Activated T-cell treated with anti-CD3 and anti-CD28 coated beads for 1 hour (primary cell): ENCODE measurements at places on chromosomes 7 and 10.

DNA sequence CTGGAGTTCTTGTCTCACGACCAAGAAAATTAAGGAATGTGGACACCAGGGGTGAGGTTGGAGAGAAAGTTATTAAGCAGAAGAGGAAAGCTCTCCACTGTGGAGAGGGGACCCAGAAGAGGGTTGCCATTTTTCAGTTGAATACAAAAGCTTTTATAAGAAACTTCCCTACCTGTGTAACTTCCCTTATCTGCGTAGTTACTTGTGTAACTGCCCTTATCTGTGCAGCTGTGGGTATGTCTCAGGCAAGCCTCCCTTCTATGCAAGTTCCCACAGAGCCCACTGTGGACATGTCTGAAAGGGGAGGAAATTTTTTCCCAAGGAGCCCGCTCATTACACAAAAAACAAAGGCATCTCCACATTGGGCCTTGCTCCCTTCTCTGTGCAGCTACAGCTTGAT is 94.9 kb downstream of the SVOPL start:
- no peak for DNase-seq

DNA sequence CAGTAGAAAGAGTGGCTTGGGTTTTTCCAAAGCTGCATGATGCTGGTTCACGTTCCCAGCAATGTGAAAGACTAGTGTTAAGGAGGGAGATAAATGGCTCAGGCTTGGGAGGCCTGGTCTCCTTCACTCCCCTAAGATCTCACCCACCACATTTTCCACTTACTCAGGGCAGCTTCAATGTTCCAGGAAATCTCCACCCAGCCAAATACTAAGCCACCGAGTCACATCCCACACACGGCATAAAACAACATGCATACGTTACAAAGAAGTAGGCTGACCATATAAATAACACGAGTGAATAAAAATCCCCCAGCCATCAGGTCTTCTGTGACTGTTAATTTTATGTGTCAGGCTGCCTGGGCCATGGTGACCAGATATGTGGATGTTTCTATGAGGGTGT is 303.5 kb downstream of the SFMBT2 start:
- no peak for DNase-seq

GRCh38 chr7:742791-743190 is 15.7 kb upstream of the PRKAR1B start:
- DNase-seq: no peak

- DNase-seq: no peak
Measured at GRCh38 chr7:12872487-12872886, 185.1 kb downstream of the ARL4A start.

DNA sequence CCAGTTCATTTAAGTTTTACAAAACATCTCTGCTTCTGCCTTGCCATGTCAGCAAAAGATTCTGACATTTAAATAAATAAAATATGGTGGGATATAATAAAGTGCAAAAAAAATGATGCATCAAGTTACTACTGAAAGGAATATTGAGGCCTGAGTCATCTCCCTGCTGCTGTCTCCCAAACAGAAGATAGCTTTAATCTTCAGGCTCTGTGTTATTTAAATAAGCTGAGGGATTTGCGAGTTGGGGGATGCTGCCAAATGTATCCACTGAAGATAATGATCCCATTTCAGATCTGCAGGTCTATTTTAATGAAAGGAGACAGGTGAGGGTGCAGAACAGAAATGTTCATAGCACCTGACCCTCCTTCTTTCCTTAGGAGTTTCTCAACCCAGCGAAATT is 720.8 kb downstream of the AUTS2 start:
- no peak for DNase-seq

DNA sequence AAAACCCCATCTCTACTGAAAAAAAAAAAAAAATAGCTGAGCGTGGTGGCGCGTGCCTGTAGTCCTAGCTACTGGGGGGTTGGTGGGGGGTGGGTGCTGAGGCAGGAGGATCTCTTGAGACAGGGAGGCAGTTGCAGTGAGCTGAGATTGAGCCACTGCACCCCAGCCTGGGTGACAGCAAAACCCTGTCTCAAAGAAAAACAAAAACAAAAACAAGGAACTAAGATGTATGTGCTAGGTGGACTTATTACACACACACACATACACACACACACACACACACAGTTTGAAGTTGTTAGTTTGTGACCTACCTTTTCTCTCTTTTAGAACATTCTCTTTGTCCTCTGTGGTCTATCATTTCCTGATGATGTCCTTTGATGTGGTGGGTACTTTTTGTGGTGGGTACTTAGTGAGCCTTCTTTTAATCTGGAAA is 53.5 kb downstream of the EXOC6 start:
- DNase-seq: no peak

DNA sequence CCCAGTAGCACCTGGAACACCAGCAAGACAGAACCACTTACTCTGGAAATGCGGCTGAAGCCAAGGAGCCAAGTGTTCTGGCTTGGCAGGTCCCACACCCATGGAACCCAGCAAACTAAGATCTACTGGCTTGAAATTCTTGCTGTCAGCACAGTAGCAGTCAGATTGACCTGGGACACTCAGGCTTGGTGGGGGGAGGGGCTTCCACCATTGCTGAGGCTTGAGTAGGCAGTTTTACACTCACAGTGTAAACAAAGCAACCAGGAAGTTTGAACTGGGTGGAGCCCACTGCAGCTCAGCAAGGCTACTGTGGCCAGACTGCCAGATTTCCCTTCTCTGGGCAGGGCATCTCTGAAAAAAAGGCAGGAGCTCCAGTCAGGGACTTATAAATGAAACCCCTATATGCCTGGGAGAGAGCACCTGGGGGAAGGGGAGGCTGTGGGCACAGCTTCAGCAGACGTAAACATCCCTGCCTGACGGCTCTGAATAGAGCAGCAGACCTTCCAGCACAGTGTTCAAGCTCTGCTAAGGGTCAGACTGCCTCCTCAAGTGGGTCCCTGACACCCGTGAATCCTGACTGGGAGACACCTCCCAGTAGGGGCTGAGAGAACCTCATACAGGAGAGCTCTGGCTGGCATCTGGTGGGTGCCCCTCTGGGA is 121.2 kb downstream of the MTERF1 start:
- no peak for DNase-seq

GRCh38 chr10:116311706-116312490 is 12.3 kb upstream of the CCDC172 start:
- DNase-seq: no peak

- DNase-seq: no peak
Measured at GRCh38 chr10:94890264-94891022, 48.0 kb upstream of the CYP2C9 start.

DNA sequence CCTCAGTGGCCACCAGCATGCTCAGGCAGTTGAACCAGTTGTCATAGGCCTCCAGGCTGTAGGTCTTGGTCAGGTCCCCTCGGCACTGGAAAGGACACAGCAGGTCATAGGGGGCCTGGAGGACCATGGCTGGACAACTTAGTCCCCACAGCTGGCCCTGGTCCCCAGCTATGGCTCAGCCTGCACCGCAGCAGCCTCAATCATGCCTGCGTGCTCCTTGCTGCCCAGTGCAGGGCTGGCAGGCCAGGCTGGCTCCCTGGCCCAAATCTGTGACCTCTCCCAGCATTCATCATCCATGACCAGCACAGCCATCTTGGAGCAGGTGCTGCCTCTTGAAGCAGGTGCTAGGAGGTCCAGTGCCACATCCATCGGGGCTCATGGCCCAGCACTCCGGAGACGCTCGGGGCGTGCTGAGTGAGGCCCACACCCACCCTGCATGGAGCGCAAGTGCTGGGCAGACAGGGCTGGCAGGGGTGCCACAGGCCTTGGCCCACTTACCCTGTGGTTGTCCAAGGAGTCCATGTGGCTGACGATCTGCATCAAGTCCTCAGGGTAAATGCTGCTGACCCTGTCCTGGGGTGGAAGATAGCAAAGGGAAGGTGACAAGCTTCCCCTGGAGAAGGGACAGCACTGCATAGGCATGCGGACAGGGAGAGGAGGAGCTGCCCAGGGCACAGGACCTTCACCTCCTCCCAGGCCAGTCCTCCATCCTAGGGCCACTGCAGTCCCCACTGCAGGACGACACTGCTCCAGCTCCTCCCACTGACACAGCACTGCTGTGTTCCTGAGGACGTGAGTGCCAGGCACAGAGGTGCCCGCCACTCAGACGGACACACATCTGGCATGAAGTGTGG is 61.7 kb downstream of the CSGALNACT2 start:
- DNase-seq: no peak

GRCh38 chr7:63925626-63926460 is 72.8 kb upstream of the ZNF722 start:
- DNase-seq: peak; percentile 82

DNA sequence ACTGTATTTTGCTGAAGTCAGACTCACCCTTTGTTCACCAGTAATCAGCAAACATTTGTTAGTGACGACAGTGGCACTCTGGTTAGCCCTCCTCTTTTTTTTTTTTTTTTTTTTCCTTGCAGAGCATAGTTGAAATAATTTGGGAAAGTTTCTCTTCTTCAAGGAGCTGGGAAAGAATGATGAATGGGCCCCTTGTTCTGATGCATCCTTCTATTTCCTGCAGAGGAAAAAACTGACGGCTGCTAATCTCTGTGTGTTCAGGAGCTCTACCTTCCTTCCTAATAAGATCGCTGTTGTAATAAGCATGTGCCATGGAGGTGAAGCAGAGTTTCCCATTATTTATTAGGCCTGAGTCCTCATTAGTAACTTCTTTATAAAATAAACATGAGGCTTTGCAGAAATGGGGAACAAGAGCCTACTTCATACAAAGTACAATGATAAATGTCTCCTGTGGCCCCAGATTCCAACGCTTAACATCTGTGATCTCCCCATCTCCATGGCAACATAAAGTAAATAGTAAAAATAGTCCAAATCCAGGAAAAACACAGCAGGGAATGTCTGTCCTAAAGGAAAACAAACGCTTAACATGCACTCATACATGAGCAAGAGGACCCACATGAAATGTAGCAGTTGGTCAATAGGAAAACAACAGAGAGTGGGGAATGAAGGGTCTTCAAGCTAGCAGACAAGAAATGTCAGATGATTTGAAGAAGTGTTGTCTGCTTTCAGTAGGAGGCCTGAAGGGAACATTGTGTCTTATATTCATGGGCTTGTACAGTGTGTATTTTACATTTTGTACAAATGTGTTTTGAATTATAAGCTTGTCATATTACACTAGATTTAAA is 59.1 kb upstream of the CALD1 start:
- DNase-seq: no peak

GRCh38 chr7:27362026-27362425 is 119.4 kb downstream of the EVX1 start:
- DNase-seq: no peak

DNA sequence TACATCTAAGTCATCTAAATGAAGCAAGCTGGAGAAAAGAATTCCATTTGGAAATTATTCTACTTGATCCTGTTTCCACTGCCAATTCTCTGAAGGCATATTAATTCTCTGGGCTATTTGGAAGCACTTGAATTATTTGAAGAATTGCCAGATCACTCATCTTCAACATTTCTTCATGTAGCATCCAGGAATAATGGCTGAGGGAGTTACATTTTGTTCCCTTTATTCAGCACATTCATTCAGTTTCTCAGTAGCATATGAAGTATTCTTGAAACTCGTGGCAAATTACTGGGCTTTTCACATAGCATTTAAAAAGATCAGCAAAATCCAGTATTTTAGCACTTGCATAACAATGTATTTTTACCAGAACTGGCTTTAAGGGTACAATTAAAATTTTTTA is 127.1 kb upstream of the VIPR2 start:
- no peak for DNase-seq

DNA sequence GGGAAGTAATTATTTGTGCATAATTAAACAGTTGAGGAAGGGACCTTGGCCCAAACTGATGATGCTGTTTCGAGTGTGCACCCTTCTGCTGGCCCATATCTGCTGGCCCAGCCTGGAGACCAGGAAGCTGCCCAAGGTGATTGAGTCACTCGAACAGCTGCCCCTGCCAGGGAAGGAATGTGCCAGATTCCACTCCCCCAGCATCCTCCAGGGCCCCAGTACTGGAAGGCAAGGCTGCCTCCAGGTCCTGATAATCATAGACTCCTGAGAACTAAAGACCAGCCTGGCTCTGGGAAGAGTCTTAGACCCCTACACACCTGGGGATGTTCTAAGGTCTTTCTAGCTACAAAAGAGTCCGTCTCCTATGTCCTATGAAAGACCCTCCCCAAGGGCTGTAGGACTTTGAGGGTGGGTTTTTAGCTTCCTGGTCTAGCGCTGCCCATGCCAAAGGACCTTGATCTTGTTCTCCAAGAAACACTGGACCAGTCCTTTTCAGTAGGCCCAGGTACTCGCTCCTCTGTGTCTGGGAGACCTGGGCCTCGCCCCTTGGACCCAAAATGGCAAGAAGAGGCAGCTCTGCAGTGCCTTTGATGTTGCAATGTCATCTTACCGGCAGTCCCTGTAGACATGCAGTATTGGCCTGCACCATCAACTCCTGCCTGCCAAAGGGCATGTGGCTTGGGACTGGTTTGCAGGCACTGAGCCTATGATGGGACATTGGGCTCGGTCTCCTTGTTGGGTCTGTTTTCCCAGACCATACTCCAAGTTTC is 103.2 kb upstream of the GPR26 start:
- no peak for DNase-seq

DNA sequence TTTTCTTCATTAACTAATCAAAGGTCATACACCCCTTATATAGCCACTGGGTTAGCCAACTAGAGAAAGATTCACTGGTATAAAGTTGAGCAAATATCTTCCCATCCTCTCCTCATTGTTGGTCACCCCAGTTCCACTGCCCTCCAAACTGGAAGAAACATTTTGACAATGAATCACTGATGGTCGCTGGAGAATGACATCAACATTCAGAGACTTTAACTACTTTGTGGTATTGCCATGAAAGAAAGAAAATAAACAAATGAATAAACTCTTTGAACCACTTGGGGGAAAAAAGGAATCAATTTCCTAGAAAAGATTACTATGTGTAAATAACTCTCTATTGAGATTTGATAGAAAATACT is 23.4 kb downstream of the HYCC1 start:
- DNase-seq: no peak

DNA sequence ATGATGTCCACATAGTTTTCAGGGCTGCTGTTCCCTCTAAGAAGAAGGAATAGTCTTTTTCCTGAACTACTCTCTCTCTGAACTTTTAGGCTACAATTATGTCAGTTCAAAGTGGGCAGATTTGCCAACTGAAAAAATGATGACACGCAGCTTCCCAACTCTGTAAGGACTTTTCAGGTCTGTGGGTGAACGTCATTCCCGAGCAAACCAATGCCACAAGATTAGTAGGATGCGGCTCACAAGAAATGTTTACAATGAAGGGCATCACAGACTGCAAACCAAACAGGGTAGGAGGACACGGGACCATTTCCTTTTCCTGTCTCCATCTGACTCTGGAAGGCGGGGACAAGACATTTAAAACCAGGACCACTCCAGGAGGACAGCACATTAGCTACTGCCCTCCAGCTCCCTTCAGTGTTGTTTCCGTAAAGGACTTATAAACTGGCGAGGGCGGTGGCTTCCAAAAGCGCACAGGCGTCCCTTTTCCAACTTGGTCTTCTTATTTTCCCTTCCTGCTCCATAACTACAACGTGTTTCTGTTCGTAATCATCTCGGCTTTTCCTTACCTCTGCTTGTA is 539 bp upstream of the MKLN1 start:
- DNase-seq: no peak

- no peak for DNase-seq
Measured at GRCh38 chr10:19783721-19784120, 32.5 kb upstream of the PLXDC2 start.

GRCh38 chr7:116692401-116693308 is 20.7 kb downstream of the MET start:
- DNase-seq: no peak

GRCh38 chr7:16044645-16045044 is 358.2 kb upstream of the MEOX2 start:
- no peak for DNase-seq
